Astrocyte of the spinal cord (primary cell): ENCODE measurements at places on chromosomes 3 and 15.

DNA sequence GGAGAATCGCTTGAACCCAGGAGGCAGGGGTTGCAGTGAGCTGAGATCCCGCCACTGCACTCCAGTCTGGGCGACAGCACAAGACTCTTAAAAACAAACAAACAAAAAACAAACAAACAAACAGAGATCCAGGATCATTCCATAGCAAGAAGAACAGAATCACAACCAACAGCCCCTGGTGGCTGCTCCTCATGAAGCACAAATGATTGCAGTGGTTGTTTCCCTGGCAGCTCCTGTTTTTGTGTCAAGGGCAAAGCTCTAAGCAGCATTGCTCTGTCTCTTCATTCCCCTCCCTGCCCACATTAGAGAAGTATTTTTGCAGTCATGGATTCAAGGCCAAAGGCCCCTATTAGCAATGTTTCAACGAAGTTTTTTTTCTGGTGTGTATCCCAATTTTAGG is 25.8 kb upstream of the BLM start:
- DNase-seq = no peak

- no peak for DNase-seq
Observed at GRCh38 chr3:39185959-39186691, 6.3 kb downstream of the XIRP1 start.

GRCh38 chr15:56295433-56295832 is 51.8 kb upstream of the RFX7 start:
- DNase-seq = no peak

GRCh38 chr3:116260491-116260890 is 184.8 kb downstream of the LSAMP start:
- no peak for DNase-seq

DNA sequence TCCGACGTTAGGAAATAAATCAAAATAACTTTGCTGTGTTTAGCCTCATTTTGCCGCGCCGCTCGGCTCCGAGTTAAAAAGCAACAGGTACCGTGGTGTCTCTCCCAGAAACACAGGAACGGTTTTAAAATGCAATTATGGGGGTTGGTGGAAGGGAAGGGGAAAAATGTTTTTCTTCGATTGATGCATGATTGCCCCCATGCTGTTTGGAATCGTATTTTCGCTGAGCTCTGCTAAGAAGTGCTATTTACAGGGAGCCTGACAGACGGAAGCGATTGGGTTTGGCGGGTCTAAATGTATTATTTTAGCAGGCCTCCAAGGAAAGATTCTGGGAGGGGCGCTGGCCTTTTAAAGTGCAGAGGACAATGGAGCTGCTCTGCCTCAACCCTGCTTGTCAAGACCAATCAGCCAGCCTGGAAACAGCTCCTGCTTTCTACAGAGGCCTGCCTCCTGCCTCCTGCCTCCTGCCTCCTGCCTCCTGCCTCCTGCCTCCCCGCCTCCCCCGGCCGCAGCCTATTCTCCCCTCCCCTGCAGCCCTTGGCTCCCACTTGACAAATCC is 156.7 kb upstream of the TLE3 start:
- DNase-seq = no peak

GRCh38 chr15:40470423-40471104 is at the start of gene CHST14:
Gene CHST14, plus strand, starts transcription at chr15:40470984. Its CDS starts 230 bp downstream, at chr15:40471214.
- DNase-seq = peak; percentile 39

DNA sequence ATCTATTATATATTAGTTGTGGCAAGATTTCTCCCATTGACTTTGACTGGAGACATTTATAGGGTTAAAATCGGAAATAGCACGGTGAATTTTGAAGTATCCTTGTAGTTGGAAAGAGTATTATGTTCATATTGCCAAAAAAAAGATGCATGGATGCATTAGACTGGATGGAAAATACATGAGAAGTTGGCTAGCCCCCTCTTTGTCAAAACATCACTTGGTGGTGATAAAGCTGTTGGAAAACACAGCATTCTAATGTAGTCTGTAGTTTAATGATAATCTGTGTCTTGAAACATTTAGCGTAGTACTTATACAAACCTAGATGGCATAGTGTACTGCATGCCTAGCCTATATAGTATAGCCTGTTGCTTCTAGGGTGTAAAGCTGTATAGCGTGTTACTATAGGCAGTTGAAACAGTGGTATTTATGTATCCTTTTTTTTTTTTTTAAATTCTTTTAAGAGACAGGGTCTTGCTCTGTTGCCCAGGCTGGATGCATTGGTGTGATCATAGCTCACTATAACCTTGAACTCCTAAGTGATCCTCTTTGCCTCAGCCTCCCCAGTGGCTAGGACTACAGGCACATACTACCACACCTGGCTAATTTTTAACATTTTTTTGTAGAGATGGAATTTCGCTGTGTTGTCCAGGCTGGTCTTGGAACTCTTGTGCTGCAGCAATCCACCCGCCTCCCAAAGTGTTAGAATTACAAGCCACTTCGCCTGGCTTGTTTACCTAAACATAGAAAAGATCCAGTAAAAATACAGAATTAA is 21.8 kb downstream of the CTNNB1 start:
- DNase-seq = no peak

DNA sequence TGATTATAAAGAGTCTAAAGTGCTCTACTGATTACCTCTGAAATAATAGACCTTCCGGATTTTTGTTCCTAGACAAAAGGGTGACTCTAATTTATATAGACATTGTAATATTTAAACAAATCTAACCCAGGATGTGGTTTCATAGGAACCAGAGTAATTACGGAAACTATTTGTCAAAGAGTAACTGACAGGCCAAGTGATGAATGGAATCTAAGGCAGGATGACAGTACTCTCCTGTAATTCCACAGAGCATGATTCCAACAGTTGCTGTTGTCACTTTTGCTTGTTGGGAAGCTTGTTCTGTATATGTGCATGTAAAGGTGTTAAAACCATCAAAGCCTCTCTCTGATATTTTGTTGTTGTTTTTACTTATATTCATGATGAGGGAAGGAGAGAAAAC is 1141.0 kb downstream of the IGSF11 start:
- no peak for DNase-seq

DNA sequence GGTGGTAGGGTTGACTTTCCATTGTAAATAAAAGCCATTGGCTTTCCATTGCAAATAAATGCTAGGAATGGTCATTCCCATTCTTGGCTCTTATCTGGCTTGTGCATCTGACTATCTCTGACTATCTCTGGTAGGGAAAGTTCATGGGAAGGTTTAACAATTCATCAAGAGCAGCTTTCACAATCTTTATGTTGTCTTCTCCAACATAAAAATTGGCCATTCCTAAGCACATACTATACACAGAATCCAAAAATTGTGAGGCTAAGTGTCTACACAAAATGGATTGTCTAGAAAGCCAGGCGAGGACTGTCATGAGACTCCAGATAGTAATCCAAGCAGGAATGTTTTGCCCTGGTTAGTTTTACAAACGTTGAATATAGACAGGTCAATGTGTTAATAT is 54.4 kb upstream of the WNT5A start:
- no peak for DNase-seq

GRCh38 chr3:160451602-160452001 is 2.0 kb upstream of the TRIM59 start:
- no peak for DNase-seq

GRCh38 chr15:65209701-65210643 is 1.3 kb downstream of the CILP start:
- no peak for DNase-seq

- no peak for DNase-seq
Observed at GRCh38 chr3:183387797-183388196, 40.6 kb downstream of the MCF2L2 start.

GRCh38 chr3:70308760-70309159 is 3.7 kb downstream of the MDFIC2 start:
- peak; percentile 15 for DNase-seq

DNA sequence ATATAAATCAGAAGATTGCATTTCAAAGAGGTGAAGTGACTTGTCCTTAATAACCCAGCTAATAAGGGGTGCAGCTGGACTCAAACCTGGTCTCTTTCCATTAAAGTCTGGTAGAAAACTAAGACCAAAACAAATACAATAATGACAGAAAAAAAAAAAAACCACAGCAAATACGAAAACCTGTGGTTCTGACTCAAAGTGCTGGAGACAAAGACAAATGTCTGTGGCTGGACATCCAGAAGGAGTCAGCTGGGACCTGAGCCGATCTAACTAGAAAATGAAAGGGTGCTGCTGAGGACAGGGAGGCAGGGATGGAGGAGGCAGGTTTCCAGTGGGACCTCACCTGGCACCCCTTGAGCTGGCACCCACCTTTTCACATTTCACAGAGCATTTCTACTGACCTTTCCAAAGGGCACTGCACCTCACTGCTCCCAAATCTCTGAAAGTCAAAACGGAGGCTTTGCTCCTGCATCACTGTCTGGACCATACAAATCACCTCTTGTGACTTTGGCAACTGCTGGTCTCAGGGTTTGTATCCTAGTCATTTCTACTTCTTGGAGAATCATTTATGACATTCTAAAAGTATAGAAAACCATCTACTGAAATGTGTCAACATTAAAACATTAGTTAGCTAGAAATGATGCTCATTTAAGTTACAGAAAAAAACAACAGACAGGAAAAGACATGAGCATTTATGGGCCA is 61.7 kb downstream of the CCNL1 start:
- peak; percentile 63 for DNase-seq

DNA sequence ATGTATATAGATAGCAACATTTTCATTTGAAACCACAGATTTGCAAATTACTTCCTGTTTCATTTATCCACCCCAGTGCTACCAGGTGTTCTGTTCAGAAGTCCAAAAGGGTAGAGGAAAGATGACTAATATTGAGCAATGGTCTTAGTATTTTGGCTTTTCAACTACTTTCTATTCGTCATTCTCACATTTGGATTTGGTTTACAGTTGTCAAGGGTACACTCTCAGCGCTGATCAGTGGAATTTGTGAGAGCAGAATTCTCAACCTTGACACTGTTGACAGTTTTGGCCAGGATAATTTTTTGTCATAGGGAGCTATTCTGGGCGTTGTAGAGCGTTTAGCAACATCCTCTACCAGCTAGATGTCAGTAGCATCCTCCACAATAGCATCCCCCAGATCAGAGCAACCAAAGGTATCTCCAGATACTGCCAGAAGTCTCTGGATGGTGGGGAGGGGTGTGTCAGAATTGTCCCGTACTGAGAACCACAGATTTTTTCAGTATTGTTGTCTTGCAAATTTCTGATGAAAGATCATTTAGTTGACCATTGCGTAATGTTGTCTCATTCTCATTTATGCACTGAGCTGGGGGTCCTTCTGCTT is 4.2 kb downstream of the HMCES start:
- DNase-seq = peak; percentile 38
